Smooth muscle cell of trachea (primary cell): ENCODE measurements at places on chromosomes 11 and 22. TPM values are rescaled to one million over a fixed set of nuclear protein-coding genes. Genes with fewer than 3 reads are reported as not detected.

Gene OR9G4
- not detected in 2 replicates for total RNA-seq

Gene C11orf97
- total RNA-seq, result not detected in 2 replicates

Gene XRCC6
- total RNA-seq, result 298 and 490 TPM in 2 replicates

Gene DKK3
- total RNA-seq, result 448 and 452 TPM in 2 replicates

Gene FOLR2
- total RNA-seq, result not detected in 2 replicates

Gene NNMT
- total RNA-seq, result 185 and 367 TPM in 2 replicates

Gene RAB38
- 2.6 and 2.9 TPM in 2 replicates for total RNA-seq

Gene BLID
- total RNA-seq, result 11.4 and 20.2 TPM in 2 replicates

Gene RPS13
- 837 and 1,005 TPM in 2 replicates for total RNA-seq
